Activated naive CD4-positive, alpha-beta T cell treated with Interleukin-2 at 50 U/mL for 16 hours (primary cell): ENCODE measurements at places on chromosomes 1 and 21.

DNA sequence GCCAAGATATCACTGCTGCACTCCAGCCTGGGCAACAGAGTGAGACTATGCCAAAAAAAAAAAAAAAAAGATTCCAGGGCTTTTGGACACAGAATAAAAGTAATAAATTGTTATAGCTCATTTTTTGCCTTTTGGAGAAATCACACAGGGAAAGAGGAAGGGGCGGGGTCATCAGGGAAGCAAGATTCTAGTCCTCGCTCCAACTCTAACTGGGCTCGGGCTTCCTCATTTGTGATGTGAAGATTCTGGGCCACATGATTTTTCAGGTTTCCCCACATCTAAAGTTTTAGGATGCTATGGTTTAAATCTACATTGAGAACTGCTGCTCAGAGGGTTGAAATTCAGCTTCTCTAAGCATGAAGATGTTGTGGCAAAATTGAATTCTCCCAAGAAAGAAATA is 179.3 kb upstream of the PLXNA2 start:
- no peak for DNase-seq

- no peak for DNase-seq
Observed at GRCh38 chr1:30305519-30305918, 417.9 kb downstream of the MATN1 start.

GRCh38 chr1:223720971-223721591 is 8.7 kb downstream of the CAPN2 start:
- DNase-seq = no peak

DNA sequence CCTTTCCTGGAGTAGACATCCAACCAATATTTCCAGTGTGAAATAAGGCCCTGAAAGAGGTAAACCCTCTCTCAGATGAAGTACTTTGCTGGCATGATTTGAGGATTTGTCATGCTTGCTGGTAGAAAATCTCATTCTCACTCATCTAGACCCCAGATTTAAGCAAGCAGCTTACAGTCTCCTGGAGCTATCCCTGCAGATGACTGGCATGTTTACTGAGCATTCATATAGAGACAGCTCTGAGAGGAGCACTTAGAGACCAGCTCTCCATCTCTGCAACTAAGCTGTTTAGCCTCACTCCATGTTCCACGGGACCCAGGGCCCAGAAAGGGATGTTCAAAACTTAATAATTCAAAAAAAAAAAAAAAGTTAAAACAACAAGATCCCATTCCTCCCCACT is 34.2 kb downstream of the GPR161 start:
- DNase-seq = no peak

DNA sequence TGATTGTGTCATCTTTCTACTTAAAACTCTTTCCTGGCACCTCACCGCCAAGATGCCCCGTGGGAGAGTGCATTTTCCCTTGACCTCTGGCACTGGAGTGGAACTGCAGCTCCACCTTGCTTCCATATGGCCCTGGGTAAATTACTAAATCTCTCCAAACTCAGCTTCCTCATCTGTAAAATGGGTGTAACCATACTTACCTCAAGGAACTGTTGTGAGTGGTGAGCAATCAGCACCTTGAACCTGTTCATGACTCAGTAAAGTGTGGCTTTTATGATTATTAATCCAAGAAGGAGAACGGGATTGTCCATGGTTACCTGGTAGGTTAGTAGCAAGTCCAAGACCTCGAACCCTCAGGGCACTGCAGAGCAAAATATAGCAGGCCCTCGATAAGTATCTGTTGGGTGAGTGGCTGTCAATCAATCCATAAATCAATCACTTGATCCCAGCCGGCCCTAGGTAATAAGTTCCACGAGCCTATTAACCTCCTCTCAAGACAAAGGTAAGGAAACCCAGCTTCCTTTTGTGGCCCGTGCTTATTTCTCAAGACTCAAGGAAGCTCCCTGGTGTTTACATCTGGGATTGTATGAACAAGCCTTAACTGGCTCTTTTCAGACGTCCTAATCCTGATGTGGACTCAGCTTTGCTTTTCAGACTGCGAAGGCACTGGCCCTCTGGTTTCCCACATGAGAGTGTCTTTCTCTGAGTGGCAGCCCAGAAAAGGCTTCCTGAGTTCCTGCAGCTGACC is 114.0 kb upstream of the GJB5 start:
- no peak for DNase-seq

DNA sequence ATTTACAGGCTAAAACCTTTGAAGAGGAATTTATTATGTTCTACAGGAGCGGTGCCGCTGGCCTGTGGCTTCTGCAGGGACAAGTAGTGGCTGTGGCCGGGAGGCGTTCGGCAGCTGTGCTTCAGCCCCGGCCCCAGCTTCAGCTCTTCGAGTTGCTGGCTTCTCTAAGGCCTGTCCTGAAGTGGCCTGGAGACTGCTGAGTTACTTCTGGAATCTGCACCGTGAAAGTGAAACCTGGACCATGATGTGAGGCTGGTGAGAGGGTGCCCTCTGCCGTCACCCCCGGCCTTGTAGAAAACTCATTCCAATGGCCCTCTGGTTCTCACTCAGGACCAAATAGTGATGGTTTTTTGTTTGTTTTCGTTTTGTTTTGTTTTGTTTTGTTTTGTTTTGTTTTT is 48.1 kb downstream of the PRKCZ start:
- no peak for DNase-seq

DNA sequence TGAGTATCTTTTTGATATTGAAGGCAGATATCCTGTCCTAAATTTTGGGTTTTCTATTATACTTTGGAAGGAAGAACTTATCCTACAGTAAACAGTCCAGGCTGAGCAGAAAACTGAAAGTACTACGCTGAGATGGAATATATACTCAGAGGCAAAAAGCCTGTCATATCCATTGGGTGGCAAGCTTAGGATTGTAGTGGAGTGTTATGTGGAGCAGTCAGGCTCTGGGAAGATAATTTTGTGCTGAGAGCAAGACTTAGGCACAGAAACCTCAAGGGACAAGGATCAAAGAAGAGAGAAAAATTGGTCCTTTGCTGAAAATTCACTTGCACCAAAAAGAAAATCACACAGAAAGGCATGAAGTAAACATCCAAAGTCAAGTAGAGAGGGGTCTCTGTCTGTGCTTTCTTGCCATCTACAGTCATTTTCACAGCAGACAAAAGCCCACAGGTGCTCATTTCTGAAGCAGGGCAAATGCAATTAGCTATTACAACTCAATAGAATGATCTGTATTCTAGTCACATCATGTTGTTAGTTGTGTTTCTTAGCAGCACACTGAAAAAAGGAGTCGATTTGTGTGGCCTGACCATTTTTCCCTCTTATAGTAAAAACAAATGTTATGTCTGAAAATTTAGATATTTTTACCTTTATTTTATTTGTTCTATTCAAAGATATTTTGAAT is 38.5 kb downstream of the CRB1 start:
- DNase-seq = no peak

GRCh38 chr1:180930687-180931086 is 18.0 kb downstream of the KIAA1614 start:
- no peak for DNase-seq

DNA sequence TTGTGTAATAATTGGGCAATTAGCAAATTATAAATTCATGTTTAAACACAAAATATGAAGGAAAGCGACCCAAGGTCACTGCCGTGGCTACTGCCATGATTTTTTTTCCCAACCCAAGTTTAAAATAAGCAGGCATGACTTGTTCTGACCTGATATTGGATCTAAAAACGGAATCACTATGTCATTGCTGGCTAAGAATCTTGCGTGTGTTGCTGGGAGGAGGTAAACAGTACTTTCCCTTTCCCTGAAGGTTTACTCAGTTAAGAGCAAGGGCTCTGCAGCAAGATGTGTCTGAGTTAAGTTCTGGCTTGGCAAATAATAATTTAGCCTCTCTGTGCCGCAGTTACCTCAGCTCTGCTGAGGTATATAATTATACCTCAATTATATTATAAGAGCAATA is 125.7 kb upstream of the L1TD1 start:
- no peak for DNase-seq

GRCh38 chr1:36323636-36324352 is at the start of gene EVA1B:
EVA1B (minus strand) TSS chr1:36323645; CDS start chr1:36323037, 608 bp downstream.
- peak; percentile 51 for DNase-seq

GRCh38 chr1:91764471-91765115 is 121.4 kb downstream of the TGFBR3 start:
- DNase-seq = no peak

GRCh38 chr21:27021046-27021445 is 54.2 kb upstream of the ADAMTS5 start:
- no peak for DNase-seq

DNA sequence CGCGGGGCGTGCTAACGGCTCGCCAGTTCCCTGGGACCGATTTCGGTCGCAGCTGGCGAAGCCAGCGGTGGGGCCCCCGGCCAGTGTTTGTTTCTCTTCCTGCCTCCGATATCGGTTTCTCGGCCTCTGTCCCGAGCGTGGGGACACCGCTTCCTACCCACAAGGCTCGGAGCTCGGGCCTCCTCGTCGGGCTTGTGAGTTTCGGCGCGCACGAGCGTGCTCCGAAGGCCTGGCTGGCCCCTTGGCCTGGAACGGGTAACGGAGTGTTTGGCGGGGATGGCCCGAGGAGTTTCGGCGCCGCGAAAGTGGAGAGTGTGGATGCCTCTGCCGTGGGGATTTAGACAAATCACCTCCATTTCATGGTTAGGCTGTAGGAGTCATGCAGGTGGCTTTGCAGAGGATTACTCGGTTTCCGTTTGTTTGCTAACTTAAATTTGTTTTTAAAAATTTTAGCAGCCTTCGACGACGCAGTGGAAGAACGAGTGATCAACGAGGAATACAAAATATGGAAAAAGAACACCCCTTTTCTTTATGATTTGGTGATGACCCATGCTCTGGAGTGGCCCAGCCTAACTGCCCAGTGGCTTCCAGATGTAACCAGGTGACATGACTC is 559 bp downstream of the RBBP4 start:
- DNase-seq = no peak

GRCh38 chr1:93080179-93080823 is 1.2 kb downstream of the MTF2 start:
- DNase-seq = no peak

DNA sequence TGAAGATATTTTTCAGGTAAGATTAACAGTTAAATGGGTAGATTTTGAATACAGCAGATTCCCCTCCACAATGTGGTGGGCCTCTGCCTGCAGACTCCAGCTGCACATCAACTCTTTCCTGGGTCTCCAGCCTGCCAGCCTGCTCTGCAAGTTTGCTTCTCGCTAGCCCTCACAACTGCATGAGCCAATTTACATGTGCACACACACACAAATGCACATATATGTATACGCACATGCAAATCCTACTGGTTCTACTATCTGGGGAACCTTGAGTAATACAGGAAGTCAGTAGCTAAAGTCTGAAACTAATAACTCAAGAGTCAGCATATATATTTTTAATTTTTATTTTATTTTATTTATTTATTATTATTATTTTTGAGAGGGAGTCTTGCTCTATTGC is 34.8 kb upstream of the QSOX1 start:
- DNase-seq = no peak

DNA sequence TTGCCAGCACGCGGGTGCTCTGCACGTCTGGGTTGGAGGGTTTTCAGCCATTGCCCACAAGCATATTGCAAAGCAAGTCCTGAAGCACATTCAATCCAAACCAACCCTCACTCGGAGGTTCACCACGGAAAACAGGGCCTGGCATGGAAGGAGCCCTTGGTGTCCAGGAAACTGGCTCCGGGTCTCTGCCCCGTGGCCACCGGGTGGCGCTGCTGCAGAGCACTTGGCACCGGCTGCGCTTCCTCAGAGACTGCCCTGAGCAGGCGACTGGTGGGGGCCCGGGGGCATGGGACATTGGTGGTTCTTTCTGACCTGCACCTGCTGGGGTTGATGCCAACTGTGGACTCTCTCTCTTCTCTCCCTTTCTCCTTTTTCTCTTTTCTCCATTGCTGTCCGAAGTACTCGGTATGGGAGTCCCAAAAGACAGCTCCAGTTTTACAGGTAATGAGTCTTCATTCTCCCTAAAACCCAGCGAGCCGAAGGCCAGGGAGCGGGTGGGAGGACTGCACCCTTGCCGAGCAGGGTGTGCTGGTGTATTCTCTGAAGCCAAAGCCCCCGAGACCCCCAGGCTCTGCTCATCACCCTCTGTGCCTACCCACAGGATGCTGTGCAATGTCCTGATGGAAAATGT is 4.1 kb upstream of the KCNAB2 start:
- peak; percentile 16 for DNase-seq

GRCh38 chr1:171819946-171820345 is 21.4 kb upstream of the DNM3 start:
- no peak for DNase-seq

GRCh38 chr1:109050228-109050995 is 8.5 kb upstream of the WDR47 start:
- no peak for DNase-seq

GRCh38 chr1:160626509-160627342 is 20.1 kb downstream of the SLAMF1 start:
- no peak for DNase-seq

GRCh38 chr1:185337246-185337645 is 20.2 kb upstream of the IVNS1ABP start:
- no peak for DNase-seq

DNA sequence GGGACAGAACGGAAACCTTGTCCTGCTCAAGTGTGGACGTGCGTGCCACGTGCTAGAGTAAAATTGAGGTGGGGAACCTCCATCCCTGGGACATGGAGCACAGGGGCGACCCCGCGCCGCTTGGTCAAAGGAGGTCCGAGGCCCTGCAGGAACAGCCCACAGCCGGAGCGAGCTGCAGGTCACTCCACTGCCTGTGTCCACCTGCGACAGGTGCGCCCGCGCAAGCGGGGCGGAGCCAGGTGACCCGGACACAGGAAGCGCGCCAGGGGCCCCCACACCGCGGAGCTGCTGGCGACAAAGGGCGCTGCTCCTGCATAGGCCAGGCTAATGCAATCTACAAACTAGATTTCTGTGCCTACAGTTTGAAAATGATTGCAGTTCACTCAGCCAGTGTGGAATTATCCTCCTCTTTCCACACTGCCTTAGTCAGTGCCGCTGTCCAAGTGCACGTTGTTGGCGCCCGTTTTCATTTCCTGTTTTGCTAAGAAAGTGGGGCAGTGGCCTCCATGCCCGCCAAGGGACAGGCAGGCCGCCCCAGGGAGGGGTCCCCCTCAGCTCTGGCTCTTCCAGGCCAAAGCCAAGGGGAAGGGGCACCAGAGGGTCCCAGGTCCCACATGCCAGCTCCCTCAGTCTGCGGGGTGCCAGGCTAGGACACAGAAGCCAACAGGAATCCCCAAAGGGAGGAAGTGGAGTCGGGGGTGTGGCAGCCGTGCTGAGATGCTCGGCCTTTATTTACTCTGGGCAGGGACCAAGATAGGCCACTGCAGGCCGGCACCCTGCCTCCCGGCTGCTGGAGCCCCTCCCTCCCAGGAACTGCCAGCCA is 4.3 kb upstream of the NADK start:
- DNase-seq = peak; percentile 20

- no peak for DNase-seq
Observed at GRCh38 chr1:19388980-19389379, 76.9 kb downstream of the SLC66A1 start.

GRCh38 chr1:241551759-241552638 is 19.8 kb downstream of the KMO start:
- peak; percentile 30 for DNase-seq
